ENCODE measurements at places on chromosomes 16 and 17.

DNA sequence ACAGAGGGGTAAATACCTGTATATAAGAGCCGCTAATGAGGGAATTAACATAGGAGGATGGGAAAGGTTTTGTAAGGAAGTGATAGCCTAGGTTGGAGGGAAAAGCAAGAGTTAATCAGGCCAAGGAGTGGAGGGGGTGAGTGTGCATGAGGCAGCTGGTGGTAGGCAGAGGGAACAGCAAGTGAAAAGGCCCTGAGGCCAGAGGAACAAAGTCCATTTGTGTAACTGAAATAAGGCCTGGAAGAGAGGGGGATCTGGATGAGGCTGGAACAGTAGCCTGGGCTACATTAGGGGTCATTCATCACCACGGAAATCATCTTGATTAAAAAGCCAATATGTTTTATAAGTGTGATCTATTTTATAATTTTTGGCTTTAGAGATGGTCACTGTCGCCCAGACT lies 45.7 kb downstream of the FZD2 start:
- DNase-seq, result no peak

DNA sequence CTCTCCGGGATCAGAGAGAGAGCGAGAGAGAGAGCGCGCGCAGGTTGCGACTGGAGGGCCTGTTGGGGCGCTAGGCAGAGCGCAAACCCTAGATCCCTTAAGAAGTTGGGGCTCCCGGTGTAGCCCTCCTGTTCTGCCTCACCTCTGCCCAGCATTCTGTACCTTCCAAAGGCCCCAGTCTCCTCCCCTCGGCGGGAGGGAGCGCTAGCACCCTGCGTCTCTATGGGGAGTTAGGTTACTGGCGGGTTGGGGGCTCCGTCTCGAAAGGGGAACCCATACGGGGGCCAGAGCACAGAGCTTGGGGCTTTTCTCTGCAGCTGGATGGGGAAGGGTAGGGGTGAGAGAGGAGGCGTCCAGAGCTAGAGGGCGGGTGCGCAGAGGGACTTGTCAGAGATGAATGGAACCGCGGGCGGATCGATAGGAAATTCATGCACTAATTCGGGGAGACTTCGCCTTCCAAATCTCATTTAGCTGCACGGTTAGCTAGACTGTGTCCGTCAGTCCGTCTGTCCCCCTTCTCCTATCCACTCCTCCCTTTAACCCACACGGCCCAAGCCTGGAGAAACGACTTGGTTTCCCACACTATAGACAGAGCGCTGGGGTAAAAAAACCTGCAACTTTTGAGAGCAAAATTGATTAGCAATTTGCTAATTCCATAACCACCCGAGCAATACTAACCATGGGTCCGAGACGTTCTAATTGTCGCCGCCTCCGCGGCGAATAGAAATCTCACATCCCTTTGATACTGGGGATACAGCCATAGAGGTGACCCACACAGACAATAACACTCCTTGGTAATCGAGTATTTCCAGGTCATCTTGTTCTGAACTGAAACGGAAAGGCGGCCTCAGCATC lies 693 bp upstream of the HOXB4 start:
- no peak for DNase-seq

GRCh38 chr17:43999024-43999423 lies 5.4 kb upstream of the NAGS start:
- DNase-seq, result no peak

DNA sequence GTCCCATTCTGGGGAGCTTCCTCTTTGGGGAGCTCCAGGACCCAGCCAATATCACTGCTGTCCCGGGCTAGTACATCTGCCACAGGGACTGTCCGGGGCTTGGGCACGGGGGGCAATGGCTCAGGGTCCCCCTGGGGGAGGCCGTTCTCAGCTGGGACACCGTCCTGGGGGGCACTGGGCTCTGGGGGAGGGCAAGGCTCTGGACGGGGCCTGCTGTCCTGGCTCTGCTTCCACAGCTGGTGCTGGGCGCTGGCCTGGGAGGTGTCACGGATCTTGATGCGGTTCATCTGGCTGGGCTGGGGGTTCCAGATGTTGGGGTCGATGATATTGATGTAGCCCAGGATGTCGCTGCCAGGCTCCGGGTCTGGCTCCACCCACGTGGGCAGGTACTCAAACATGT lies 26.1 kb downstream of the SLC5A10 start:
- no peak for DNase-seq

DNA sequence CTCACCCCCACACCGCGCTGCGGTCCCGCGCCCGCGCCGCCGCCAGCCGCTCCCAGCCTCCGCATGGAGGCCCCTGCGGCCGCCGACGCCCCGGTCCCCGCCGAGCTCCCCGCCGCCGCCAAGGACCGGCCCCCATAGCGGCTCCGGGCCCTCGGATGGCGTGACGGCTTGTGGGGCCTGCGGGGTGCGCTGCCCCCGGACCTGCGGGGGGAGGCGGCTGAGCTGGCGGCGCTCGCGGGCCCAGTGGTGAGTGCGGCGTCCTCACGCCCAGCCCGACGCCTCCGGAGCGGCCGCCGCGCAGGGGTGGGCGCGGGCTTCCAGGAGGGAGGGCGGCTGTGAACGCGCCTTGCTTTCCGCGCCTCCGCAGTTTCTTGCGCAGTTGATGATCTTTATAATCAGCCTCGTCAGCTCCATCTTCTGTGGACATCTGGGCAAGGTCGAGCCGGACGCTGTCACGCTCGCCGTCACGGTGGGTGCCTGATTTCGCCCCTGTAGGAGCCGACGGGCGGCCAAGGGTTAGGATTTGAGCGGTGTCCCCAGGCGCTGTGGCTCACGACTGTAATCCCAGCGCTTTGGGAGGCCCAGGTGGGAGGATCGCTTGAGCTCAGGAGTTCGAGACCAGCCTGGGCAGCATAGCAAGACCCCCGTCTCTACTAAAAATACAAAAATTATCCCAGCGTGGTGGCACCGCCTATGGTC lies 46.4 kb downstream of the SLC47A1 start:
- DNase-seq, result no peak

DNA sequence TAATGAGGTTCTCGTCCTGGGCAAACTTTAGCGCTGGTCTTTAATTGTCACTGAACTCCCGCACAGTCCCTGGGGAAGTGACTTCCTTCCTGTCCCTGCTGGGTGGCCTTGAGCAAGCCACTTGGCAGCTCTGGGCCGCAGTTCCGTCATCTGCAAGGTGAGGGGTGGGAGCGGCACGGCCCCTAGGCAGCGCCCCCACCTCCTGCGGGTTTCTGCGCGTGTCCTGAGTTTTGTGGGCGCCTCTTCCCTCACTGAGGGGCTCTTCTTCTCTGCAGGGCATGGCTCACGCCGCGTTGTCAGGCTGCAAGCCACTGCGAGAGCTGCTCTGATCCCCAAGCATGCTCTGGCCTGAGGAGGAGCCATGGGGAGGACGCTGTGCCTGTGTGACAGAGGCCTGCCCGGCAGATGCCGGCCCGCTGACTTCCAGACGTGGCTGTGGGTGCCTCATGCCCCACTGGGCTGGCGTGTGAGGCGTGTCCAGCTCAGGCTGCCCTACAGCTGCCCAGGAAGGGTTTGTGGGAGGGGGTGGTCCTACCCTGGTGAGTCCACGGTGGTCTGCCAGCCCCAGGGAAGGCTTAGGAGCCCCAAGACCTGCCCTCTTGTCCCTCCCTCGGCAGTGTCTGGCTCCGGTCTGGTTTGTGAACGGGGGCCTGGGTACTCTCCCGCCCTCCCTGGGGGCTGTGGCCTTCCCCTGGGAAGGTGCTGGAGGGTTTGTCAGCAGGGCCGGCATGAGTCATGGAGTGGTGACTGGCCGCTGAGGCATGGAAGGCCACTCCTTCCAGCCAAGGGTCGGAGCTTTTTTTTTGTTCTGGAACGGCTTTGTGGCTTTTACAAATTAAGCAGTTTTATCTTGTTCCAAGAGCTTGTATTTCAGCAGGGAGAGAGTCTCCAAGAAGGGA lies 182.0 kb downstream of the SEC14L1 start:
- DNase-seq, result no peak

- no peak for DNase-seq
These were observed 201.9 kb downstream of the SNX29 start for GRCh38 chr16:12178251-12178990.

GRCh38 chr16:64869781-64870180 lies 252.1 kb downstream of the CDH11 start:
- DNase-seq, result no peak
